T1000 (cell line): ENCODE measurements at places on chromosomes 6 and 20.

DNA sequence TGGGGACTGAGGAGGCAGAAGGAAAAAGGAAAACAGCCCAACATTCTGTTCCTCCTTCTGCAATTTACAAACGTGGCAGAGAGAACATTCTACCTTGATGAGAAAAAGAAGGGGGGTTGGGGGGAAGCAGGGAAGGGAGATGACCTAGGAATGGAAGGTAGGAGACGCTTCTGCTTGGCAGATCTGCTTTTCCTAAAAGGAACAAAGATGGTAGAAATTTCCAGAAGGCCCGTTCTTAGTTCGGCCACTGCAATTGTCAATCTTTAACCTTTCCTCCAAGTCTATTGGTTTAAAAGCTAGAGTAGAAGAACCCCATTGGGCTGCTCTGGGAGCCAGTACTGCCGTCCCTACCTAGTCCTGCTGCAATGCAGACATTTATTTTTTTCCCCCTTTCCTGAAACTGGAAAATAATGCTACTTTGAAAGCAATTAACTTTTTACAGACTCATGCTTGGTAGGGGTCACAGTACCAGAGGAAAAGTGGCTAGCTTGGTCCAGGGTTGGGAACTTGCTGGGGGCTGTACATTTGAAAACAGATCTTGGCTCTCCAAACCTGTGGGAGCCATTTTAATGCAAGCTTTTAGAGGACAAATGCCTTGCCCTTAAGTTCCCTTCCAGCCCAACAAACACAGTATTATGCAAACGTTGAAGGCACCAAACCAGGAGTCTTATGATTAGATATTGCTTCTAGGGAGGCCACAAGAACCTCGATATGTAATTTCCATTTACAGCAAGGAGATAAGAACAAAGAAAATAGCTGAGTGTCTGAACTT is 2.6 kb downstream of the ZMYND8 start:
- no peak for DNase-seq

DNA sequence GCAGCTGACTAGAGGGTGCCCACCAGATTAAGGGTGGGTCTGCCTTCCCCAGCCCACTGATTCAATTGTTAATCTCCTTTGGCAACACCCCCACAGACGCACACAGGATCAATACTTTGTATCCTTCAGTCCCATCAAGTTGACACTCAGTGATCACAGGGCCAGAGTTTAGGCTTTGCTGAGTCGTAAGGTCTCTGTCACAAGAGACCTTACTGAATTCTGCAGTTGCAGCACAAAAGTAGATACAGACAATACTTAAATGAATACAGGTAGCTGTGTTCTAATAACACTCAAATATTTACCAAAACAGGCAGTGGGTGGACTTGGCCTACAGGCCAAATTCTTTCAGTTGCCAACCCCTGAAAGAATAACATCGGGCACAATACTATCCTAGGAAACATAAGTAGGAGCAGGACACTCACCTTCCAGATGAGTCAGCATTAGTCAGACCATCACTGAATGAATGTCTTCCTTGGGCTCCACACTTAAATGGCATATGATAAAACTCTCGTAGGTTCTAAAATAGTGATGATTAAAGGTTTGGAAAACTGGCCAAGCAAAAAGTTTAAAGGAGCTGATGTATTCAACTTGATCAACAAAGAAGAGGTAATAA is 190.0 kb downstream of the UBE3D start:
- DNase-seq: peak; percentile 54

GRCh38 chr6:85404564-85405174 is 45.2 kb upstream of the NT5E start:
- DNase-seq: peak; percentile 74

DNA sequence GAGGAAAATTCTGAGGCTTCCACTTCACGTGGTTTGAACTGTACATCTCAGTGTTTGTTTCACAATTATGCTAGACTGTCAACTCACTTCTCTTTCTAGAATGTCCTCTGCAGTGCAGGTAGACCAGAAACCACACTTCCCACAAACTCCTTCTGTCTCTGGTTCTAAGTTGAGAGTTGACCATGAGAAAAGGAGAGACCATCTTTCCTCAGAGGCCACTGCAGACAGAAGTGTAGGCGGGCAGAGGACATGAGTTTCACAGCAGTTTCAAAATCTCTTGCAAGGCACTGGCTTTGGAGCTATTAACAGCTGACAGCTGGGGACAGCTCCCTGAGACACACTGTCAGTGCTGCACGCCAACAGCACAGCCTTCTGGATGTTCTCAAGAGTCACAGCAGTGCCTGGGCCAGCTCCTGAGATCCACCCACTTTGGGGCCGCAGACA is 55.4 kb upstream of the MOXD1 start:
- DNase-seq: no peak

GRCh38 chr6:33217681-33218080 is 9.4 kb downstream of the RING1 start:
- no peak for DNase-seq

DNA sequence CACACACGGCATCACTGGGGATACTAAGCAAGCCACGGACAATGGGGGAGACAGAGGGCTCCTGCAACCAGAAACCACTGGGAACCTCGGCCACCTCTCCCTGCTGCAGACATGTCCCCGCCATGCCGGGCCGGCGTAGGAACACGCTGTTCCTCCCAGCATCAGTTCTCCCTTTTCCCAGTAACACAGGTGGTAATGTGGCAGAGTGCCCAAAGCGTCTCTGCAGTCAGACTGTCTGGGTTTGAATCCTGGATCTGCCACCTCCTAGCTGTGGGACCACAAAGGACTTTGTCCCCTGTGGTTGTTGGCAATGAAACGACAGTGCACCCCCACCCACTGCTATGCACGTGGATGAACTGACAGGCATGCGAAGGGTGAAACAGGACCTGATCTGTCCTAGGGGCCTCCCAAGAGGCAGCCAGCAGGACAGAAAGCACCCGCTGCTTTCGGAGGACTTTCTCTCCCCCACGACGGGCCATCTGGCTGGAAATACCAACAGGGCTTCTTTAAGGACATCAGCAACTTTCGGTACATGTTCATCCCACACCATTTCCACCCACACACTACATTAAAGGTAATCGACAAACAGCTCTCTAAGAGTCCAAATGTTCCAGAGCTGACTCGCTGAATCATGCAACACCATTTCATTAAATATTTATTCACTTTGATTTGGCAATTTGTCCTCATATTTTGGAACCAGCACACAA is 74.1 kb downstream of the SULF2 start:
- no peak for DNase-seq

DNA sequence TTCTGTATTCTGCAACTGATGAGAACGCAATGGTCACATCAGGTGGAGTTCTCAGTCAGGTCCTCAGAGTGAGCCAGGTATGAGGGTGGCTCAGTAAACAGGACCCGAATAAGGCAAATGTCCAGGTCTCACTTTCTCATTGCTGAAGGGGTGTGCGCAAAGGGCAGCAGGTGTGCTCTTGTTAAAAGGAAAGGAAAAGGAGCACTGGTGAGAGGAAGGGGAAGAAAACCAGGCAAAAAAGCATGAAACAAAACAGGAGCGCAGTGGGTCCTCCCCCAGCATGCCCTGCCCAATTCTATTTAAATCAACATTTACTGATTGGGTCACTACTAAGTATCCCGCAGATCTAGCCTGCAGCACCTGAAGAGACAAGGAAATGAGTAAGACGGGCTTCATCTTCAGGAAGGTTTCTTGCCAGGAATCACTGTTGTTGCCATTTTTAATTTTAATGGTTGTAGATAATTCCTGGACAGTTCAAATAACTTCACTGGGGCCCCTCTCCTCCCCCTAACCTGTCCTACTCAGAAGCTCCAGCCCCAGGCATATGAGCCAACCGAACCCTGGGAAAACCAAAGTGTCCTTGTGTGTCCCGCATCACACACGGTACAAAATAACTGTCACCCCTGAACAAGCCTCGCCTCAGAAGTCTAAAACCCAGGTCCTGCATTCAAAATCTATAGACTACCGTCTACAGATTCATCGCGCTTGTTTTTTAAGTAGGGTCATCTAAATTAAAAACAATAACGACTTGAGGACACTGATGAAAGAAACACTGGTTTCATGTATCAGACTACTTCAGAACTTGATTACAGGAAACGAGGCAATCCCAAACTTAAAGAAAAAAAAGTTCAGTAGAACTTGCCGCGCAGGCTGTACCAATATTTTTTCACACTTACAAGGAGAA is 980 bp downstream of the MBOAT1 start:
- DNase-seq: no peak

- no peak for DNase-seq
Measured at GRCh38 chr6:12090714-12091113, 78.6 kb downstream of the HIVEP1 start.

GRCh38 chr6:32940656-32941213 is at the start of gene HLA-DMB:
Gene HLA-DMB, minus strand, starts transcription at chr6:32941028. Its CDS starts 221 bp downstream, at chr6:32940807.
- DNase-seq: no peak

- DNase-seq: peak; percentile 58
Measured at GRCh38 chr20:34581341-34582184, 23.0 kb downstream of the MAP1LC3A start.

DNA sequence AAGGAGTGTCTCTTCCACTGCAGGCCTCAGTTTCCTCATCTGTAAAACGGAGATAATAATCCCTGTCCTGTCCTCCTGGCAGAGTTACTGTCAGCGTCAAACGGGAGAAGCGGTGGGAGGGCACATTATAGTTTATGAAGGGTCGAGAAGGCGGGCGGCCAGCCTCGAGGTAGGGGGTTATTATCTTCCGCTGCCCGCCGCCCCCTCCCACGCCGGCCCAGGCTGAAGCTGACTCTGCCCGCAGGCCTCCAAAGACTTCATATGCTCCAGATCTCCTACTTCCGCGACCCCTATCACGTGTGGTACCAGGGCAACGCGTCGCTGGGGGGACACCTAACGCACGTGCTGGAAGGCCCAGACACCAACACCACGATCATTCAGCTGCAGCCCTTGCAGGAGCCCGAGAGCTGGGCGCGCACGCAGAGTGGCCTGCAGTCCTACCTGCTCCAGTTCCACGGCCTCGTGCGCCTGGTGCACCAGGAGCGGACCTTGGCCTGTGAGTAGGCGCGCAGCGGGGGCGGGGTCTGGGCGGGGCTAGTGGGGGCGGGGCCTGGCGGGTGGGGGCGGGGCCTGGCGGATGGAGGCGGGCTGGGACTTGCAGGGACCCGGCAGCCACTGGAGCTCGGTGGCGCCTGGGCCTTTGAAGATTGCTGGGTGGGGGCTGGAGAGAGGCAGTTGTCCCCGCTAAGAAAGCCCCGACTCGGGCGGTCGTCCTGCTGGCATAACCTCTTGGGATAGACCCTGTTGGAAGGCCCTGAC is 2.8 kb downstream of the PROCR start:
- no peak for DNase-seq

GRCh38 chr6:132190097-132190814 is 211.0 kb downstream of the MOXD1 start:
- no peak for DNase-seq

DNA sequence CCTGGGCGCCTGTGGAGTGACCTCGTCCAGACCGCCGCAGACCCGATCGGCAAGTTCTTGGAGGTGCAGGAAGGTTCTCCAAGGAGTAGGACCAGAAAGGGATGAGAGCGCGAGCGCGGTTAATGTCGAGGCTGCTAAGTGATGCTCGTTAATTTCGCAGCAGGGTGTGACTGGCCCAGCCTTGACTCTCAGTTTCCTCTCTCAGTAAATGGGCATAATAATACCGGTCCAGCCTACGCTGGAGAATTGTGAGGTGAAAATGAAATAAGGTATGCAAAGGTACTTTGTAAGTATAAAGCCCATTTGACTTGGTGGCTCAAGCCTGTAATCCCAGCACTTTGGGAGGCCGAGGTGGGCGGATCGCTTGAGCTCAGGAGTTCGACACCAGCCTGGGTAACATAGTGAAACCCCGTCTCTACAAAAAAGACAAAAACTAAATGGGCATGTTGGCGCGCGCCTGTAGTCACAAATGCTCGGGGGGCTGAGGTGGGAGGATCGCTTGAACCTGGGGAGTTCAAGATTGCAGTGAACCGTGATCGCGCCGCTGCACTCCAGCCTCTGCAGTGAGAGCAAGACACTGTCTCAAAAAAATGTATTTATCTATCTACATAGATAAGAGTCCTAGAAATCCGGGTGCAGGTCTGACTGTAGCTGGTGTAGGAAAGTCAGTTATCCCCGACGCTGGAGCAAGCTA is 634 bp upstream of the BTBD9 start:
- no peak for DNase-seq

GRCh38 chr20:4511776-4512175 is 209.9 kb upstream of the PRND start:
- no peak for DNase-seq

- no peak for DNase-seq
Measured at GRCh38 chr6:46315589-46315988, 144.8 kb upstream of the ENPP5 start.

GRCh38 chr20:2658414-2659354 is 5.3 kb downstream of the IDH3B start:
- no peak for DNase-seq

DNA sequence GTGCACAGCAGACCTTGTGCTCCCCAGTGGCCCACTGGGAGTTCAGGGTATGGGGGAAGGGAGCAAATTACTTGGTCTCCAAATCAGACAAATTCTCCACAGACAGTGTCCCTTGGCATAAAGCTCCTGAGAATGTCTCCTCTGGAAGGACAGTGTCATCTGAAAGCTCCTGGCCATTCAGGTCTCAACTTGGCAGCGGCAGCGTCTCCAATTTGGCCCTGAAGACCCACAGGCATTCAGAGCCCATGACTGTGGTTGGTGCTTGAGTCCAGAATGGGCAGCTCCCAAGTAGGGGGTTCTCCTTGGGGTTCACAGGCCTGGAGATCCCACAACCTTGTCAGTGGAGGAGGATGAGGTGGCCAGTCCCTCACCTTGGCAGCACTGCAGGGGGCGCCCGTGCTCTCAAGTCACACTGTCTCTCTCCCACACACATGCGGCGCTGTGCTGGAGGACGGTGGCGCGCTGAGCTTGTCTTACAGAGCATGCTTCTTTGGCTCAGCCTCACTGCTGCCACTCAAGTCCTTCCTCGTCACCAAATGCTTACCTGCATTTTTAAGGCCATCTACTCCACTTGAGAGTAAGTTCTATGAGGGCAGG is 20.7 kb downstream of the DYNLRB1 start:
- DNase-seq: no peak

DNA sequence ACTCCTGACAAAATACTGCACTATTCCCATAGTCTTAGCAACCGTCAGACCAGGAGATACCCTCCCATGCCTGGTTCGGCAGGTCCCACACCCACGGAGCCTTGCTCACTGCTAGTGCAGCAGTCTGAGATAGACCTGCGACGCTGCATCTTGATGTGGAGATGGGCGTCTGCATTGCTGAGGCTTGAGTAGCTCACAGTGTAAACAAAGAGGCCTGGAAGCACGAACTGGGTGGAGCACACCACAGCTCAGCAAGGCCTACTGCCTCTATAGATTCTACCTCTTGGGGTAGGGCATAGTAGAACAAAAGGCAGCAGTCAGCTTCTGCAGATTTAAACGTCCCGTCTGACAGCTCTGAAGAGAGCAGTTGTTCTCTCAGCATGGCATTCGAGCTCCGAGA is 25.4 kb downstream of the TMEM244 start:
- no peak for DNase-seq
